NCI-H187 (cell line): ENCODE measurements at places on chromosomes 5 and 9.

- DNase-seq: no peak
These were observed 506.7 kb upstream of the CDH18 start for GRCh38 chr5:20494706-20495105.

DNA sequence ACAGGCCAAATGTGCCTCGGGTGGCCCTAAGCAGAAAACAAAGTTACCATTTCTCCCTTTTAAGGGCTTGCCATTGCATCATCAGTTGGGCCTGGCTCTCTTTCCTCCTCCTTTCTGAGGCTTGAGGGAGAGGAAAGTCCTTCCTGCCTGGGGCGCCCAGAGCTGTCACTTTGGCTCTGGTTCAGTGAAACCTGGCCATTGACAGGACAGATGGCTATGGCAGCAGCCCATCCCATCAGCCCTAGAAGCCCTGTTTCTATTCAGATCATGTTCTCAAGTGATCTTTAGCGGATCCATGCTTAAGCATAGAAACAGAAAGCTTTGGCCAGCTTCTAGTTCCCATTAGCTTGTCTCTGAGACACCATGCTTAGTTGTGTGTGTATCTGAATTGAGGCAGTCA, 293.4 kb downstream of the YTHDC2 start:
- no peak for DNase-seq

GRCh38 chr9:128096616-128097536, 28.8 kb downstream of the SLC25A25 start:
- DNase-seq: no peak

DNA sequence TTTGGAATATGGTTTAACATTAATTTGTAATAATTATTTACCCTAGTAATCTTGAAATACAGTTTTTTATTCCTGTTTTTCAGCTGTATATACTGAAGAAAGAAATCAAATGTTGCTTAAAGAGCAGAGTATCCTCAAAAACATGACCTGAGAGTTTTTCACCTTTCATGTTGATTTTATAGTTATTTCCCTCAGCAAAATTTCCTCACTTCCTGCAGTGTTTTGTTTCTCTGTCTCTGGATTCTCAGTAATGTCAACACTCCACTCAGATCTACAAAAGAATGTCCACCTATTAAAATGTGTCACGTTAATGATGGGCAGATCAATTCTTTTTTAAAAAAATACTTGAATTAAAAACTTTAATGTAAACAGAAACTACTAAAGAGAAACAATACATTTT, 398.3 kb downstream of the ANXA1 start:
- DNase-seq: no peak

GRCh38 chr9:130946766-130947617, 7.9 kb upstream of the FIBCD1 start:
- no peak for DNase-seq

GRCh38 chr5:148716716-148717115, 62.4 kb upstream of the HTR4 start:
- DNase-seq: no peak

DNA sequence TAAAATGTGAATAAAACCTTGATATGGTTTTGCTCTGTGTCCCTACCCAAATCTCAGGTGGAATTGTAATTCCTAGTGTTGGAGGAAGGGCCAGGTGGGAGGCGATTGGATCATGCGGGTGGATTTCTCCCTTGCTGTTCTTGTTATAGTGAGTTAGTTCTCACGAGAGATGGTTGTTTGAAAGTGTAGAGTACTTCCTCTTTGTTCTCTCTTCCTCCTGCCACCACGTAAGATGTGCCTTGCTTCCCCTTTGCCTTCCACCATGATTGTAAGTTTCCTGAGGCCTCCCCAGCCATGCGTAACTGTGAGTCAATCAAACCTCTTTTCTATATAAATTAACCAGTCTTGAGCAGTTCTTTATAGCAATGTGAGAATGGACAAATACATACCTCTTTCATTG, 34.9 kb downstream of the TARS1 start:
- no peak for DNase-seq

GRCh38 chr5:133819977-133820471, 148.4 kb downstream of the C5orf15 start:
- no peak for DNase-seq

DNA sequence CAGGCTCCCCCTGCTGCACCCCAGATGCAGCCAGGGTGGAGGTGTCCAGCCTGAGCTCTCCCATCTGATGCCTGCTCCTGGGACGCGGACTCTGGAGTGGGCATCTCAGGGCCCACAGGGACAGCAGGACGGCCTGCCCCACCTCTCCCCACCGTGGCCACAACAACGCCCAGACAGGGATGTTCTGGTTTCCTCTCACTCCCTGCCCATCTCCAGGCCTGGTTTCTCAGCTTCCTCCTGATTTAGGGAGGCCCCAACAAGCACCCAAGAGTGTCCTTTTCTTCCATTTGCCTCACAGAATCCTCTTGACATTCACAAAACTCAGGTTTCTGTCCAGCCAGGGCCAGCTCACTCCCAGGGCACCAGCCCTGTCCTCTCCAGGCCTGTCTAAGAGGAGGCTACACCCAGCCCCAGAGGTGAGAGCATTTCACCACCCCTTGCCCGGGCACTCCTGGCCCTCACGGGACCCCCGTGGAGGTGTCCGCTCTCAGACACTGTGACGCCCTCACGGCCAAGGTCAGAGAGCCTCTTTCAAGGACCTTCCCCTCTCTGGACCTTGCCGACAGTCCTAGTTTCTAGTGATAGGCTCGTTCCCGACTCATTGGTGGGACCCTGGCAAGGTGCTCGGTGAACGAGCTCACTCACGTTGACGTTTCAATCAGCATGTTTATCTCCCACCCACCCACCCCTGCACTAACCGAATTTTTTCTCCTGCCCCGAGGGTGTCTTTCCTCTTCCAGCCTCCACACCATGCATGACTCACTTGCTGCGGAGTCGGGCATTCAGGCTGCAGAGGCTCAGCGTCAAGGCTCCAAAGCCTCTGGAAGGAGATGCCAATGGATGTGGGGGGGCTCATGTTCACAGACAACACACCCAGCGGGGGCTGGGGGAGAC, 62.0 kb upstream of the UNC5A start:
- DNase-seq: no peak

- DNase-seq: no peak
These were observed 597.1 kb upstream of the KLF4 start for GRCh38 chr9:108086624-108087023.

- no peak for DNase-seq
These were observed 174.3 kb downstream of the PAPPA start for GRCh38 chr9:116327701-116328405.

- no peak for DNase-seq
These were observed 3.7 kb downstream of the TXN start for GRCh38 chr9:110252509-110253139.

DNA sequence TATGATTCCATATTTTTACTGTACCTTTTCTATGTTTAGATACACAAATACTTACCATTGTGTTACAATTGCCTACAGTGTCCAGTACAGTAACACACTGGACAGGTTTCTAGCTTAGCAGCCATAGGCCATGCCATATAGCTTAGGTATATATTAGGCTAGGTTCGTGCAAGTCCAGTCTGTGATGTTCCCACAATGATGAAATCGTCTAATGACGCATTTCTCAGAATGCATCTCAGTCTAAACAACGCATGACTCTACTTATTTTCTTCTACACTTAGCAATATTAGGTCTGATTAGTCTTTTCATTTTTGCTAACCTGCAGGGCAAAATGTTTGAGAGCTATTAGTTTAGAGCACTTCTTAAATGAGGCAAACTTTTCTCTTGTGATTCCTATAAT, 22.7 kb downstream of the OR2S2 start:
- DNase-seq: no peak

GRCh38 chr9:95434116-95435073, 82.4 kb downstream of the PTCH1 start:
- no peak for DNase-seq

DNA sequence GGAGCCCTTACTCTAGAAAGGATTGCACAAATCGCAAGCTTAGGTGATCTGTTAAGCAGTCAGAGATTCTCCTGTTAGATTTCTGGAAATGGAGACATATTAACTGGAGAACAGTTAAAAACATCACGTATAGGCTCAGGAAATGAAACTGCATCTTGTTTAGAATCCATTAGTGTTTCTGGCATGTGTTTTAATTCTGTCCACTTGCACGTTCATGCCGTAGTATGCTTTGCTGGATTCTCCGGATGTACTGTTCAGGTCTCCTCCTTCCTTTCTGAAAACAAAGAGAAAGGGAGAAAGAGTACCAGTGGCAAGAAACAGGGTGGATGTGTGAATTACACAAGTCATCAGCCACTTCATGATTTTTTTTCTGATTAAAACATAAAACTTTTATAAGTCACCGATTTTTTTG, 2.5 kb upstream of the RGMB start:
- DNase-seq: no peak

DNA sequence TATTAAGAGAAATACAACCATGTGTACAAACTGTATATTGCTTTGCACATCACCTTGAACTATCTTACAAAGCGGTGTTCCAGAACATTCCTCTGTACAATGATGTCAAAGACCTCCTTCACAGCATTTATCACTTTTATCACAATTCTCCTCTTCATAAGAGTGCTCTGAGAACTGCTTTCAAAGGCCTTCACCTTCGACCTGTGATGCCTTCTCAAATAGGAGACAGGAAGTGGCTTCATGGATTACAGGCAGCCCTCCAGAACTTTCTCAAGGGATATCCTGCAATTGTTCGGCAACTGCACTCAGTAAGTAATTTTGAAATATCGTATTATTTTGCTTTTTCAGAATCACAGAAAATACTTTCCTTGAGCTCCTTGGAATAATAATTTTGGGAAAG, 68.0 kb upstream of the IL7R start:
- DNase-seq: no peak

DNA sequence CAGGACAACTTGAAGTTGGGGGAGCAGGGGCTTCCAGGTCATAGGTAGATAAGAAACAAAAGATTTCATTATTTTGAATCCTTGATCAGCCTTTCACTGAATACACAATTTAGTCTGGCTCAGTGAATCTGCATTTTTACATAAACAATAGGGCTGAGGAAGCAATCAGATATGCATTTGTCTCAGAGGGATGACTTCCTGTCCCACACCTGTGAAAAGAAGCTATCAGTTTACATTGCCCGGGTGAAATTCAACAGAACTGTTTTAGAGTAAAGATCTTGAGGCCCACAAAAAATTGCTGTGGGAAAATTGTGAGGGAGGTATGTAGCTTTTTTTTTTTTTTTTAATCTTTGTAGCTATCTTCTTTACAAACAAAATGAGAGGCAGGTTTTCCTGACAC, 38.3 kb downstream of the DNAJB5 start:
- DNase-seq: no peak

- DNase-seq: no peak
These were observed 11.8 kb downstream of the RGMB start for GRCh38 chr5:98785244-98785643.

DNA sequence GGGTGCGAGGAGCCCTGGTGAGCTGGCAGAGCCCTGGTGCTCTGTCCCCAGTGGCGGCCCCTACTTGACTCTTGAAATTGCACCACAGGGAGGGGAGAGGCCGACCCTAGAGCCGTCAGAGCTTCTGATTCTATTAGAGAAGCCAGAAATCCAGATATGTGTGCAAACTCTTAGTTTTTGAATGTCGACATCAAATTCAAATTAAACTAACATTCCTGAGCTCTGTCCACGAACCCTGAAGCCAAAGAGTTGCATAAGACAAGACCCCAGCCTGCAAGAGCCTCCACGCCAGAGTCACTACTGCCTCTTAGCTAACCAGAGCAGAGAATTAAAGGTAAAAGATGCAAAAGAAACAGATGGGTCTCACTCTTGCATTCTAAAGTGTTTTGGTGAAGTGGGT, 29.8 kb upstream of the MSX2 start:
- no peak for DNase-seq

GRCh38 chr9:70127540-70128416, 84.1 kb downstream of the MAMDC2 start:
- DNase-seq: no peak

DNA sequence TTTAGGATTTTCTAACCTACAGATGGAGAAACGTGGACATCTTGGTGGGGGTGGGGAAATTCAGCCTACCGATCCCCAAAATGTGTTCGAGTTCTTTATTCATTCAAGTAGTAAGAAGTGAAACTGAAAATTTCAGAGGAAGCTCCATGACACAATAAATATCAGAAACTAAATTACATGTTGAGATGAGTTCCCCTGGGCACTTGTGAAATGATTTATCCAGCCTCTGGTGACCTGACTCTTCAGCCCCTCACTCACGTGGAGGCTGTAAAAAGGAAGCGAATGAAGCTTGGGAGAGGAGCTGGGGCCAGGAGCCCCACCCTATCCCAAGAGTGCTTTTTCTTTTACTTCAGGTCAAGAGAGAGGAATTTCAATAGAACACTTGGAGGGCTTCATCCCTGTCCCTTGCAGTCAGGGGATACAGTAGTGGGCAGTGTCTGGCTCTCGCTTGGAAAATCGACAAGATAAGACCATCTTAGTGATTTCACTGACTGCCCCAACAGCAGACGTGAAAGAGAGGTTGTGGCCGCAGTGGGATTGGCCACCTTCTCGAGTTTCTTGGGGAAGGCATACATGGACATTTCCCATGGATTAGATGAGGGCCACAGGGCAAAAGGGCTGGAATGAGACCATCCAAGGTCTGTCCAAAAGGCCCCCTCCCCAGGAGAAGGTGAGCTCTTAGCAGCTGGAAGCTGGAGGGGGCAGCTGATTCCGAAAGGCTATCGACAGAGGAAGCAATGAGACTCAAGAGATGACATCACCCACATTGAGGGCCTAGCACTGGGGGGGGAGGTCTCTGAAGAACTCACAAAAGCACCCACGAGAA, 76.8 kb upstream of the SH3PXD2B start:
- no peak for DNase-seq

DNA sequence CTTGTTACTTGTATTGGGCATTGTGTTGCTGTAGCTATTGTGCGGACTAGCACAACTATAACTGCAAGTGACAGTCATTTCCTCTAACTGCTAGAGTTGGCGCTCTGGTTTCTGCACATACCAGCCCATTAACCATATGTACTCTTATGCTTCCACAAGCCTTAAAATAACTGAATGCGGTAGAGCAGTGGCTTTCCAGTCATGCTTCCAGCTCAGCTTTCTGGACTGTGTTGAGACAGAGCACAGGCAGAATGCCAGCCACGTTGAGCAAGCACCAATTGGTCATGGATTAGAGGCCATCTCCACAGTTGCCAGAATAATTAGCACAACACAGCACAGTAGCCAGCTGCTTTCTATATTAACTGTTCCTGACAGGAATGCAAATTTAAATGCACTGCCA, 12.2 kb downstream of the INVS start:
- no peak for DNase-seq

GRCh38 chr5:130289132-130290088, 385.1 kb downstream of the CHSY3 start:
- DNase-seq: no peak

GRCh38 chr9:137956039-137956438, 78.5 kb downstream of the CACNA1B start:
- no peak for DNase-seq

- no peak for DNase-seq
These were observed 2.9 kb downstream of the AKNA start for GRCh38 chr9:114384836-114385396.
